ENCODE measurements at places on chromosomes 3 and 15.
A peak's percentile ranks its signal among the peaks of the same experiment; 100 is the strongest.

GRCh38 chr3:24520976-24521419 lies 26.3 kb upstream of the THRB start:
- no peak for DNase-seq

DNA sequence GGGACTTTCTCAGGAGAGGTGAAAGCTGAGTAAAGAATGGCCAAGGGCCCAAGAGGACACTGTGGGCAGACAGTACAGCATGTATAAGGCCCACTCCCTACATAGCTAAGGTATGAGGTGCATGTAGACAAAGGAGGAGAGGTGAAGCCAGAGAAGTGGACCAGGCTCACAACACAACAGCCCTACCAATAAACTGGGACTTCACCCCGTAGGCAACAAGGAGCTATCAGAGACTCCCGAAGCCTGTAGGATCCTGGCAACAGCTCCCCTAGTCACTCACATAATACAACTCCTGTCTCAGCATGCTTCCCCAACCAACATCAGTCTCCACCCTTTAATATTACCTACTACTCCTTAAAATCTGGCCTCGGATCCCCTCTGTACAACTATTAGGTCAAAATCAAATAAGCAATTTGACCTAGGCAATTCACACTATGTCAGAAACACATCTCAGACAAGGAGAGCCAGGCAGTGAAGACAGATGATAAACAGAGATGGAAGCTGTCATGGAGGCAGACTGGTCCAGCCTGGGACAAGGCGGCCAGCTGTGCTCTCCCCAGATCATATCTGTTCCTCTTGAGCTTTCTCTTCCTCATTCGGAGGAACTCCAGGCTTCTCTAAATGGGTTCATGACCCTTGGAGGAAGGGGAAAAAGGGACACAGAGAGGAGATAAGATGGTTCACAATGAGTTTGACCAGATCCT lies 1.4 kb downstream of the XXYLT1 start:
- no peak for DNase-seq

GRCh38 chr3:125318167-125318865 lies 56.8 kb downstream of the ZNF148 start:
- DNase-seq = no peak

DNA sequence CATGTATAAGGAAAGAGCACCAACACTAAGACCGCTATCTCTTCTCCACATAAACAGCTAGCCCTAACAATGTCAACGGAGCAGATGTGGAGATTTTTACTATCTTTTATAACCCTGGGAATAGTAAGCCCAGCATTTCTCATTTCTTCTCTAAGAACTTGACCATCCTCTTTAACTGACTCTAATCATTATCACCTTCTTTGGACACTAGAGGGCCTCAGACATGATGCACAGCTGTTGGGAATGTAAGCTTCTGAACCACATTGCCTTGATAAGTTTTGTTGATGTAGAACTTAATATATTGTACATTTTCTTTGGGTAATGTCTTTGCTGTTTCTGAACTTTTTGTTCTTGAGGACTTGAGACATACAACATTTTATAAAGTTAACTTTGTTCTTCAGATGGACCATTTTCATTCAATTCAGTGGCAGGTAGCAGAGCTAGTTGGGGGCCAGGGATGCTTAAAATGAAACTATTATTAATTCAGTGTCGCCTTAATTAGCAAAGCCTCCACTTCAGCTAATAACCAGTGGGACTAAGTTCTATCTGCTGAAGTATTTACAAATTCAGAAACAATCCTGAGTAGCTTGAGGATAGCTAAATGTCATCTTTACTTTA lies 9.6 kb upstream of the TAGLN3 start:
- no peak for DNase-seq

- no peak for DNase-seq
Observed at GRCh38 chr15:31304751-31305365, 21.8 kb upstream of the KLF13 start.

- DNase-seq = no peak
Observed at GRCh38 chr15:74768099-74768770, 13.6 kb upstream of the CSK start.

DNA sequence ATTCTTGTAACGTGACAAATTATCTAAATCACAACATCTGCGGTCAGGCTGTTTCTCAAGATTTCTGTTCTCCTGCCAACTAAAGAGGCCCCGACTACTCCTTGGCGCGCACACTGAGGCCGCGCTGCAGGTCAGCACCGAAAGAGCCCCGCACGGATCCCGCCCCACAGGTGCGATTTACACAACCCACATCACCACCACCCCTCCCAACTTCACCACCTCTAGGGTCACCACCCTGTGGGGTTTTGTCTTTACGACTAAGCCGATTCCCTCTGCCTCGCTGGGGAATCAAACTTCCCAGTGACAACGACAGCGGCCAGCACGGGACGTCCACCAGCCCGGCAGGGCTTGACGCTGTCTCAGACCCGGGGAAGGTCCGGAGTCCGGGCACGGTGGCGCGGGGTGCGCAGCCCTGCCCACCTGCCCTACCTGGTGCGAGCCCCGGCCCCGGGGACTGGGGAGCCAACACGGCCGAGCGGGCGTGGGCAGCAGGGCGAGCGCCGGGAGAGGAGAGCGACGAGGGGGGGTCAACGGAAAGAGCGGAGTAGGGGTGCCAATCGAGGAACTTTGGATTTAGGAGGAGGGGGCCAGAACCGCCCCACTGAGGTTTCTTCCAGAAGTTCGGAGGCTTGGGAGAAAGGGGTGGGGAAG lies 764 bp downstream of the UACA start:
- peak; percentile 42 for DNase-seq

Measured in uterus (tissue), 4 donors.